ENCODE measurements at places on chromosomes 16 and 17.

DNA sequence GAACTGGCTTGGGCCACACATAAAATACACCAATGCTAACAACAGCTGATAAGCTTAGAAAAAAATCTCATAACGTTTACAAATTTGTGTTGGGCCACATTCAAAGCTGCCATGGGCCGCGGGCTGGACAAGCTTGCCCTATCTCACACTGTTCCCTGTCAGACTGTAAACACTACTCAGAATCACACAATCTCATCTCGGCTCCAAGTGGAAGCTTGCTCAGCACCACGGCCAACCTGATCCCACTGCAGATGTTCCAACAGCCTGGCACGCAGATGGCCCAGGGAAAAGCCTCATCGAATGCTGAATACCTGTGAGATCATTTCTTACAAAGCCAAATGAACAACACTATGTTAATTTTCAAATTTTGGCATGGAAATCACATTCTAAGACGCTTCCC lies 125.8 kb downstream of the ANKRD11 start:
- DNase-seq: no peak

DNA sequence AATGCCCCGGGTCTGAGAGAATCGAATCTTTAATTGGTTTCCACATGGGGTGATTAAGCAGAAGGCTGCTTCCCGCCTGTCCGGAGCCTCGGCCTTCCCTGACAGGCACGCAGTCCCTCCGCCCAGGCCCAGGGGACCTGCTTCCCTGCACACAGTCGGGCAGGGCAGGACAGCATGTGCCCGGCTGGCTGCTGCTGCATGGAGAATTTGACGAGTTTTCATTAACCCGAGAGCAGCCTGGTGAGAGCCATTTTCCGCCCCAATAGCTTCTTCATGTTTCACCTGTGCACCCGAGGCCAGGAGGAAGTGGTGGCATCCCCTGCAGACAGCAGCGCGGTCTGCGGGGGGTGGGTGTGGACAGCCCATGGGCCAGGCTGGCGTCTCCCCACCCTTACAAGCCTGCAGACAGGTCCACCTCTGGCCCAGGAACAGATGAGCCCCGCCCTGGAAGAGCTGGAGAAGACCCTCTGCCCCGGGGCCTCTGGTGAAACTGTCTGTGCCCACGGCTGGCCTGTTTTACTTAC lies 67.0 kb downstream of the KLHDC4 start:
- no peak for DNase-seq

DNA sequence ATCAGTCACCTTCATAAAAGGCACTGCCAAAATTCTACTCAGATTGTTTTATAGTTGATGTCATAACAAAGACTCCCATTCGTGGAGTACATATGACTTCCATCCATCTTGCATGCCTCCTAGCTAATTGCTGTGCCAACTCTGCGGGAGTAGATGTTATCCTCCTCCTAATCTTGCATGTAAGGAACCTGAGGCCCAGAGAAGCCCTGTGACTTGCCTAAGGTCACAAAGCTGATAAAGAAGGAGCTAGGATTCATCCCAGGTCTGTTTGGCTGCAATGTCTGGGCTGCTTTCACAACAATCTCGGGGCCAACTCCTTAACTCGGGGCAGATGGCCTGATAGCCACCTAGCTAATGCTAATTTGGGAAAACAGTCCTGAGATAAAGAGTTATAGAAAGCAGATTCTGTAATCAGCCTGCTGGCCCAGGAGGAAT lies 87.3 kb downstream of the YPEL2 start:
- no peak for DNase-seq

DNA sequence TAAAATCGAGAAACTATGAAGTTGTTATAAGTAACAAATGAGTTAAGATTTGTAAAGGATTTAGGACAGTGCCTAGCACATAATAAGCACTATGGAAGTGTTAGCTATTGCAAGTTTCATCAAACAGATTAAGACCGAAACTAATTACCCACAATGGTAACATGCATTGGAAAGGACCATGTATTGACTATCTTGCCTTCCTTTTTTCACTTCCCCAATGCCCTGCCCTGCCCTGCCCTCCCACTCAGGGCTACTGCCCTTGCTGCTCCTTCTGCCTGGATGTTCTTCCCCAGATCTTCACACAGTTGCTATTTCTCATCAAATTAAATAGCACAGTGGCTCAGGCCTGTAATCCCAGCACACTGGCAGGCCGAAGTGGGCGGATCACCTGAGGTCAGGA lies 202.1 kb upstream of the PSMD7 start:
- DNase-seq: no peak

GRCh38 chr17:76360461-76360860 lies 6.7 kb upstream of the PRPSAP1 start:
- DNase-seq: no peak

- no peak for DNase-seq
Measured at GRCh38 chr16:57127037-57127763, 34.8 kb downstream of the CPNE2 start.

DNA sequence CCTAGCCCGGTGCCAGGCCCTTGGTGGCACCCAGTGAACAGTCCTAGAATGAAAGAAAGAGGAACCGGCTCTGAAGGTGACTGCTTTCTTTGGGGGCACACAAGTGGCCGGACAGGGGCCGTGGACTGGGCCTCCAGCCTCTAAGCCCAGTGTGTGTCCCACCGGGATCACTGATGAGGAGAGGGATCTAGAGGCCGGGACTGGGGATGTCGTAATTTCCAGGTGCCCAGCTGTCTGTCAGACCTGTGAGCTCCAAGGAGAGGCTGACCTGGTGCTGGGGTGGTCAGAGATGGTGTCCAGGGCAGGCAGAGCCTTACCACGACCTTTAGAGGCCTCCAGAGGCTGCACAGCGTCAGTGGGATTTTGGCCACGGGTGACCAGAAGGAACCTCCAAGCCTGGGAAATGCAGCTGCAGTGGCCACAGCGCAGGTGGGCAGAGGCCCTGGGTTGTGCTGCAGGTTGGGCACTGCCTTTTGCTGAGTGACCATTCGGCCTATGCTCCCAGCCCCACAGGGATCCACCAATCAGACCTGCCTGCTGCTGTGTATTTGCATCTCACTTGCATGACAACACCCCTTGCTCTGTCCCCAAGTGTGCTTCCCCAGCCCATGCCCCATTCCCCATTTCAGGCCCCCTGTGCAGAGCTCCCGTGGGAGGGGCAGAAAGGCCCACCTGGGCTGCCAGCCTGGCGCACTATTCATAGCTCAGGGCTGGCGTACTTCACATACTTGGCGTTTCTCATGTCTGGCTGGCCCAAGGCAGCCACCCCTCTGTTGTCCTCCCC lies 12.5 kb downstream of the ARHGAP23 start:
- DNase-seq: no peak

DNA sequence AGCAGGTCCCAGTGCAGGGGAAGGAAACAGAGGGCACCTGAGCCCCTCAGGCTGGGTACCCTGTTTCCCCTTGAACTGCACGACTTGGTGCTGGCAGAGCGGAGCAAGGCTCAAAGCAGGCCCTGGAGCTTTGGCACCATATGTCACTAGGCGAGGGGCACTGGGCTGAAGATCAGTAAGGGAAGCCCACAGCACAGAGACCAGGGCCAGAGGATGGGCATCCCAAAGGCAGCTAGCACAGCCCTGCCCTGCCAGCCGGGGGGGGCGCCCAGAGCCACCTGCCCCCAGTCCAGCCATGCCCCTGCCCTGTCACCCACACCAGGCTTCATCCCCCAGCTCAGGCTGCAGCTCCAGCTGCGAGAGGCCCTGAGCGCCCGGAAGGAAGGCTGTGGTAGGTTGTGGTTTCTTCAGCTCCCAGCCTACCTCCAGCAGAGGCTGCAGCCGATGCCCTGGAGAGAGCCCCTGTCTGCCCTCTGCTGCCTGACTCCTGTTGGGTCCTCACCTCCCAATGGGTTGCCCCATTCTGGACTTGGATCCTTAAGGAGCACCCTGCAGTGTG lies 10.9 kb downstream of the NHERF1 start:
- no peak for DNase-seq

DNA sequence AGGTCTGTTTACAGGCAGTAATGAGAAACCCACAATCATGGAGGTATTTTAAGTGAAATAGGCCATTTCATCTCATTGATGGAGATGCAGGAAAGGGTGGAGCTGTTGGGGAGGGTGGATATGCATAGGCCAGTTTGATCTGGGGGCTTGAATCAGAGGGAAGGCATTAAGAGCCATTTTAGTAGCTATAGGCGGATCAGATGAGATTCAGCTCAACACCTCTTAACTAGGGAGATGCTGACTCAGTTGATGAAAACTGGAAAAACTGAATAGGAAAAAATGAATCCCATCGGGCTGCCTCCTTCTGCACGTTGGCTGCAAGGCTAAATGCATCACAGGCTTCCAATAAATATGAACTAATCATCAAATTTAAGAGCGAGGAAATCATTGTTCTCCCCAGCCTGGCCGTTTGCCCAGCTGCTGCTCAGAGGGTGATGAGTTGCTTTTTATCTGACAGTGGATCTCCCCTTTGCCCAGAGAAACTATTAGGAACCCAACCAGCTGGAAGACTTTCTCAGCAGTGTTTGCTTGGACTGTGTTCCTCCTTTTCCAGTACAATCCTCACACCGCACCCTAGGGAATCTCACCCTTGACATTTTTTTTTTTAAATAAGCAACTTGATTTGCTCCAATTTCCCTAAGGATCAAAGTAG lies 149.6 kb downstream of the SOX9 start:
- DNase-seq: no peak

DNA sequence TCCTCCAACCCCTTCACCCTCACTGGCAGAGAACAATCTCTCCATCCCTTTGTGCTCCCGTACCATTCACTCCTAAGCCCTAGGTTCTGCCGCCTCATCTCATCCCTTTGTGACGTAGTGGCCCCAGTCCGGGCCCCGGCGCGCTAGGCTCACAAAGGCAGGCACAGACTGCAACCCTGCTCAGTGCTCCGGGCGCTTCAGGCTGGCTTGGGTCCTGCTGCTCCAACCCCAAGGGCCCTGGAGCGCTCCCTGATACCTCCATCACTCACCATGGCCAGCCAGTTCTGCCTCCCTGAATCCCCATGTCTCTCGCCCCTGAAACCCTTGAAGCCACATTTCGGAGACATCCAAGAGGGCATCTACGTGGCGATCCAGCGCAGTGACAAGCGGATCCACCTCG lies at the start of gene KIF2B:
KIF2B (plus strand) TSS at position 164 of the 400 bp plus-strand sequence; CDS start at position 271, 107 bp downstream.
- no peak for DNase-seq

DNA sequence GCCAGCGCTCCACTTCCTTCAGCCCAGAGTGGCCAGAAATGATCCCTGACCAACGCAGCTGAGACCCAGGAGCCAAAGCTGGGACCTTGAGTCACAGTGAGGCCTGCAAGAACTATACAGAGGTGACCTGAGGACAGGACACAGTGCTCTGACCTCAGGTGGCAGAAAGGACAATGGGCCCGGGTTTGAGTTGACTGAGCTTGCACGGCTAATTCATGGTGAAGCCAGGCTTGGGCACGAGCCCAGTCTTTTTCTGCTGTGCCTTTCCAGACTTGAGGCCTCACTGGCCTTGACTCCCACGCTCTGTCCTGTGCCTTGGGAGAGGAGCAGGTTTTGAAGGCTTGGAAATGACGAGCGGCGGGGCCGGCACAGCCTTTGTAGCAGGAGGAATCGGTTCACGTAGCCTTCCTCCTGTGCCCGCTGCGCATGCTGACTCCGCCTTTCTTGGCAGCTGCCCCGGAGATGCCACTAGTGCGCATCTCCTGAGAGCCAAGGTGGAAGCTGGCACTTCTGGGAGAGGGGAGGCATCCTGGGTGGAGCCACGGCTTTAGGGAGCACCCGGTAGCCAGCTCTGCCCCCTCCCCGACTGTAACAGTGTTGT lies 34.9 kb downstream of the NDEL1 start:
- no peak for DNase-seq

DNA sequence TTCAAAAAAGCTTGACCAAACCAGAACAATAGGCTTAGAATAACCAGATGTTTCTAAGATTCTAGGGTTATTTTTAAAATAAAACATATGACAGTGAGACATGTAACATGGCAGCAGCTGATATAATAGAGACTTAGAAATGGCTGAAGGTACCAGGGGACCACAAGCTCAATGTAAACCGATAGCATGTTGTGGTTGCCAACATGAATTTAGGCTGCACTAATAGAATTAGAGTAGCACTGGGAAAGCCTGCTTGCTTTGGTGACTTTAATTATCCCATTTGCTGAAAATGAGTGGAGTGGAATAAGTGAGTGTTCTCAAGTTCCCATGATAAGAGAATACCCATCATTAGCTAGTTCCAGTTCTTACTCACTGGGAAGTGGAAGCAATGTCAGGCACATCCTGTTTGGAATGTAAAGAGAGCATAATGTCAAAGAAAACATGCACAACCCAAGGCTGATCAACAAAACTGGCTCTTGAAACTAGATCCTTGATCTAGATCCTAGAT lies 621.2 kb upstream of the CDH5 start:
- DNase-seq: no peak
